Thoracic aorta (tissue), 2 donors: ENCODE measurements at places on chromosomes 2 and 18.

- no peak for DNase-seq
Observed at GRCh38 chr18:56831988-56832387, 180.8 kb downstream of the WDR7 start.

DNA sequence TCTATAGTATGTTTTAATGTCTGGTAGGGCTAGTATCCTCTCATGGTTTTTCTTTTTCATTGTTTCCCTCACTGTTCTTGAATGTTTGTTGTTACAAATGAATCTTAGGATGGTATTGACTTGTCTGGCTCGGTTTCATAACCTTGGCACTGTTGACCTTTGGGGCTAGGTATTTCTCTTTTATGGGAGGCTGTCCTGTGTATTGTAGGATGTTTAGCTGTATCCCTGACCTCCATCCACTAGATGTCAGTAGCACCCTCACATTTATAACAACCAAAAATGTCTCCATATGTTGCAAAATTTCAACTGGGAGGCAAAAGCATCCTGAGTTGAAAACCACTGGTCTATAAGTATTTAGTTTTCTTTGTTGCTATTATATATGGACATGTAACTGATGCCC lies 7.0 kb upstream of the AOX1 start:
- DNase-seq = no peak

GRCh38 chr2:100833331-100833730 lies 13.4 kb downstream of the NPAS2 start:
- no peak for DNase-seq

DNA sequence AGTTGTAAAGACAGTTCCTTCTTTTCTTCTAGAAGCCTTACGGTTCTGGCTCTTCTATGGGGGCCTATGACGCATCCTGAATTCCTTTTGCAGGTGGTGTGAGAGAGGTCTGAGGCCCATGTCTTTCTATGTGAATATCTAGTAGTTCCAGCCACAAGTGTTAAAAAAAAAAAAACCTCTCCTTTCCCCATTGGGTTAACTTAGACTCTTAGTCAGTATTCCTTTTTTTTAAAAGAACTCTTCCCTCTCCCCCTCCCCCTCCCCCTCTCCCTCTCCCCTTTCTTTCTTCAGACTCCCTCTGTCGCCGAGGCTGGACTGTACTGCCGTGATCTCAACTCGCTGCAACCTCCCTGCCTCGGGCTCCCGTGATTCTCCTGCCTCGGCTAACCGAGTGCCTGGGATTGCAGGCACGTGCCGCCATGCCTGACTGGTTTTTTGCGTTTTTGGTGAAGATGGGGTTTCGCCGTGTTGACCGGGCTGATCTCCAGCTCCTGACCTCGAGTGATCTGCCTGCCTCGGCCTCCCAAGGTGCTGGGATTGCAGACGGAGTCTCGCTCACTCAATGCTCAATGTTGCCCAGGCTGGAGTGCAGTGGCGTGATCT lies 11.4 kb upstream of the CIDEA start:
- no peak for DNase-seq

DNA sequence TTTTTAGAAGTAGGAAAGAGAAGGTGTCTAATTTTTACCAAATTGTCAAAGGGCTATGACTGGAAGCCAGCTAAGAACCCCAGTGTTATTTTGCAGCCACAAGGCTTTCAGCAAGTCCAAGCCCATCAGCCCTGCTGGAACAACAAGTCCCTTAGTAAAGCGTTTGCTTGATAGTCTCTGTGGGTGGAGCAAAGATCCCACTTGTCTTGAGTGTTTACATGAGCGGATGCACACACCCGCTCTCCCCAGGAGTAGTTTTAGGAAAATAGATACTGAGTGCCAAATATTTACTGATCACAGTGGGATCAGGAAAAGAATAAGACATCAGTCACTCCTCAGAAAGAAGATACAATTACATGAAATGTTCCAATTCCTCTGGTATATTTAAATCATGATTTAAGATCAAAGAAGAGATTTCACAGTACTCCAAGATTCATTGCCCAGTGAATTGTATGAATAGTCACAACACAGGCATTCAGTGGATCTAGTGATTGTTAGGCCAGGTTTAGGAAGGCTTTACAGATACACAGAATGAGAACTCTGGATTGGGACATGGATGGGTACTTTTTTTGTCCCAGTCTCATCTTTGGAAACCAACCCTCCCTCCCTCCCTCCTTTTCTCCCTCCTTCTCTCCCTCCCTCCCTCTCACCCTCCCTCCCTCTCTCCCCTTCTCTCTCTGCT lies 514.9 kb downstream of the PTPRM start:
- DNase-seq = no peak

DNA sequence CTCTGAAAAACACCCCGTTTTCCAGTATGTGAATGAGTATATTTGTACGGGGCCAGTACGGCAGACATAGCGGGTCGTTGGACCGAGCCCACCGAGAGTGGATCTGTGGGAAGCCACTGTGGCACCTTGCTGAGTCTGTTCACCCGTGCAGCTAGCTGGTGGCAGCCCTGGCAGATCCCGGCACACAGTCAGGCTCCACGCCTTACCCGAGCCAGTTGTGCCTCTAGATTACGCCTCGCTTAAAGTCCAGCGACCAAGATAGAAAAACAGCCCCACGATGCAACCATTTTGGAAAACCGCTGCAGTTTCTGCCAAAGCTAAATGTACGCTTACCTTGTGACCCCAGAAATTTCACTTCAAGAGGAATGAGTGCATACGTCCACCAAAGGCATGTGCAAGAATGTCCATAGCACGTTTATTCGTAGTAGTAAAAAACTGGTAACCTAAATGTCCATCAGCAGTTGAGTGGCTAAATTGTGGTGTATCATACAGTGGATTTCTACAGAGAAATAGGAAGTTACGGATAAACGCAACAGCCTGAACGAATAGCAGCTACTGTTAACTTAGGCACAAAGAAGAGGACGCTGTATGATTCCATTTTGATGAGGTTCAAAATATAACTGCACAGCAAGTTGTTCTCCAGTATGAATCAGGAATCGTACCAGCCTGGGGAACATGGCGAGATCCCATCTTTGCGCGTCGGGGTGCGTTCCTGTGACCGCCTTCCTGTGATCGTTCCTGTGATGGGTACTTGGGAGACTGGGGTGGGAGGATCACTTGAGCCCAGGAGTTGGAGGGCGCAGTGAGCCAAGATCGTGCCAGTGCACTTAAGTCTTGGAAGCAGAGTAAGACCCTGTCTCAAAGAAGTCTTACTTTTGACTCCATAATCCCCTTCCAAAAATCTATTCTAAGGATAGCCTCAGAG lies 688 bp upstream of the WDR33 start:
- DNase-seq = no peak

DNA sequence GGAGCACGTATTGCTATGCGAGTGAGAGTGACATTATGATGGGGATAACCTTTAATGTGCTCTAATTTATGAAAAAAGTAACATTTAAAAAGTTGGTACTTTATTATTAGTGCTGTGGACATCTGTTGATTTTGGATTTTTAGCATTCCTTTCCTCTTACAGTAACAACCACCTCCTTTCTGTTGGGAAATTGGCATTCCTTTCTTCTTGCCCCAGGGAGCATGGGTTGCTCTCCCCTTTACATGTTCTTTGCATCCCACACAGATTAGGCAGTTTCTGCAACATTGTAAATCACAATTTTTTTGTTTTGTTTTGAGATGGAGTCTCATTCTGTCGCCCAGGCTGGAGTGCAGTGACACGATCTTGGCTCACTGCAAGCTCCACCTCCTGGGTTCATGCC lies 300.2 kb downstream of the LPIN1 start:
- no peak for DNase-seq

DNA sequence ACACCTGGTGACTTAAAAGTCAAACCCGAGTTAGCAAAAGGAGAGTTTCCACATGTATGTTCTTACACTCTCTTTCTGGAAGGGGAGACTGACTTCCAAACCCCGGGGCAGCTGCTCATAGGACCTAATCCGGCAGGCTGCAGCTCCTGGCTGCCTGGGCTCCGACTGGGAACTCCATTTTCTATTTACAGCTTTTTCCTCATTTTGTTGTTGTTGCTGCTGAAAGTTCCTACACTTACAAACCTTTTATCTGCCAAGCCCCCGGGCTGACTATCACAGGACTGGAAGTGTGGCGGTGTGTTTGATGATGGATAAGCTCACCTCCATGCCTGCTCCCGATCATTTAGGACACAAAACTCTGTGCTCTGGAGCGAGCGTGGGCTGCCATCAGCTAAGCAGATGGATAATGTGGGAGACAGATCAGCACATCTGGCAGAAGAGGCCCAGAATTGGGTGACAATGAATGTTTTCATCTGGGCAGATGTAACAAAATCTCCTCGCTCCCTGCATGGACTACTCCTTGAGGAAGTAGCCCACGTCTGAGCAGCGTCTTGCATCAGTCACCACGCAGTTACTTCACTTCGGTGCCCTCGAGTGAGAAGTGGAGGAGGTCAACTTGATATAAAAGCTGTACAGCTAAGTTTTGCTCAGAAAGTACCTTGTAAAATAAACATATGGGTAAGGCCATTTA lies 114.4 kb upstream of the COPS8 start:
- no peak for DNase-seq

DNA sequence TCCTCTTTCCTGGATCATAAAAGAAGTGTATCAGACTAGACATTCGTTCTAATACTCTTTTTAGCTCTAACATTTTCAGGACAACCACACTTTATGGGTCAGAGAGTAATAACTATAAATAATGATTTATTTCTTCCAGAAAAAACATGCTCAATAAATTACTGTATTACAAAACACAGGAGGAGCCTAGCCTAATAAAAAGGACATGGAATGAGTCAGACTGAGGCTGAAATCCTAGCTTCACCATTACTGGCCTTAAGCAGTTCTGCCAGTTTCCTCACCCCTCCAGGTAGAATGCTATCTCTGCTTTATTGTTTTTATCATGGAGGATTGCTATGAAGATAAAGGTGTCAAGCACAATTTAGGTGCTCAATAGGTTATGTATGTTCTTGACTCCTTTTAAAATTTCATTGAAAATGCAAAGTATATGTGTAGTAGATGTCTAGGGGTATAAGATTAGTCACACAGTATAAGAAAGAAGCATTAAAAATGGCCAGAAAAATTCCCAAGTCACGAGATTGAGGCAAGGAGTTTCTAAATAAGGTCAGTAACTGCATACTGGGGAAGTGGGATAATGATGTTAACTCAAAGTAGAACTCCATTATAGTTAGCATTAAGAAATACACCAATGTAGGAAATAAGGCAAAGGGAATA lies 105.5 kb upstream of the NEUROD1 start:
- DNase-seq = no peak

GRCh38 chr2:23158306-23158705 lies 226.7 kb upstream of the KLHL29 start:
- DNase-seq = no peak

- DNase-seq = no peak
Observed at GRCh38 chr2:88755836-88756235, 64.4 kb downstream of the RPIA start.

DNA sequence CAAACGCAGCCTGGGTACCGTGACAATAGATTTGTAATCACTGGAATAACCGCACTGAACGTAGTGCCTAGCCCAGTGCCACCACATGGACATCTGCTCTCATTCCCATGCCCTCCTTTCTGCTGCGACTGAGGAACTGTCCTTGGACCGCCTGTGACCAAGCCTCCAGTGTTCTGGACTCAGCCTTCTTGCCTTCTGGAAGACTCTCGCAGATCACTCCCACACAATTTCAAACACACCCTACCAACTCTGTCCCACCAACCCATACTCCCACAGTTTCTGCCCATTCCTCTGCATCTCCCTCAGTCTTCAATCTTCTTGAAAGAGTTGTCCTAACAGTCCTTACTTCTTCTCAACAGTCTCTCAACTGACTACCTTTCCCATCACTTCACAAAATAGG lies 2.1 kb downstream of the RNF149 start:
- no peak for DNase-seq
